GM10248 (cell line): ENCODE measurements at places on chromosomes 3 and 15.

- DNase-seq: no peak
Observed at GRCh38 chr3:186097663-186098451, 11.0 kb downstream of the ETV5 start.

DNA sequence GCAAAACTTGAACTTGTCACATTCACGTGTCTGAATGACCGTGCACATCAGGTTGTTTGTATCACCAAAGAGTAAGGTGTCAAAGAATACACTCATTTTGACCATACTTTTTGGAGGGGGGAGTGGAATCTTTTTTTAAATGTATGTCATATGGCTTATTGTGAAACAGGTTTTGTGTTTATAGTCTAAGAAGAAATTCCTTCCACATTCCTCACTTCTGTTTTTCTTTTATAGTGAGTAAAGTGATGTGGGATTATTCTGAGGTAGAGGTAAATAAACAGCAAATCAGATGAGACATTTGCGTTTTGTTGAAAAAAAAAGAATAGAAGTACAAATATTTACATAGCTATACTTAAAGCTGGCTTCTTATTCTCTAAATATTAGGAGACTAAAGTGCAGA is 33.0 kb downstream of the SRP14 start:
- DNase-seq: no peak

- DNase-seq: no peak
Observed at GRCh38 chr3:62587579-62588031, 214.3 kb upstream of the FEZF2 start.

- no peak for DNase-seq
Observed at GRCh38 chr3:81503026-81503425, 258.4 kb downstream of the GBE1 start.

DNA sequence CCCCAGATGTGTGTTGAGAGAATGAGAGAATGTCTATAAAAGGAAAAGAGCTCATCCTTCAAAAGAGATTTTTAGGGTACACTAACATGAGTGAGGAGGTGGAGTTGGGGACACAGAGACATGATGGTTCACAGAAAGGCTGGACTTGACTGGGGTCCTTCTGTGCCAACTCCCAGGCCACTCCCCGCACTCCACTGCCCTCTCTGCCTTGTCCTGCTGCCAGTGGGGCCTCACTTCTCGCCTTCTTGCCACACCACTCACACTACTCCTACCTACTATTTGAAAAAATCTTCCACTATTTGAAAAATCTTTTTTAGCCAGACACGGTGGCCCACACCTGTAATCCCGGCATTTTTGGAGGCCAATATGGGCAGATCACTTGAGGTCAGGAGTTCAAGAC is 298.1 kb downstream of the EPHB1 start:
- no peak for DNase-seq

DNA sequence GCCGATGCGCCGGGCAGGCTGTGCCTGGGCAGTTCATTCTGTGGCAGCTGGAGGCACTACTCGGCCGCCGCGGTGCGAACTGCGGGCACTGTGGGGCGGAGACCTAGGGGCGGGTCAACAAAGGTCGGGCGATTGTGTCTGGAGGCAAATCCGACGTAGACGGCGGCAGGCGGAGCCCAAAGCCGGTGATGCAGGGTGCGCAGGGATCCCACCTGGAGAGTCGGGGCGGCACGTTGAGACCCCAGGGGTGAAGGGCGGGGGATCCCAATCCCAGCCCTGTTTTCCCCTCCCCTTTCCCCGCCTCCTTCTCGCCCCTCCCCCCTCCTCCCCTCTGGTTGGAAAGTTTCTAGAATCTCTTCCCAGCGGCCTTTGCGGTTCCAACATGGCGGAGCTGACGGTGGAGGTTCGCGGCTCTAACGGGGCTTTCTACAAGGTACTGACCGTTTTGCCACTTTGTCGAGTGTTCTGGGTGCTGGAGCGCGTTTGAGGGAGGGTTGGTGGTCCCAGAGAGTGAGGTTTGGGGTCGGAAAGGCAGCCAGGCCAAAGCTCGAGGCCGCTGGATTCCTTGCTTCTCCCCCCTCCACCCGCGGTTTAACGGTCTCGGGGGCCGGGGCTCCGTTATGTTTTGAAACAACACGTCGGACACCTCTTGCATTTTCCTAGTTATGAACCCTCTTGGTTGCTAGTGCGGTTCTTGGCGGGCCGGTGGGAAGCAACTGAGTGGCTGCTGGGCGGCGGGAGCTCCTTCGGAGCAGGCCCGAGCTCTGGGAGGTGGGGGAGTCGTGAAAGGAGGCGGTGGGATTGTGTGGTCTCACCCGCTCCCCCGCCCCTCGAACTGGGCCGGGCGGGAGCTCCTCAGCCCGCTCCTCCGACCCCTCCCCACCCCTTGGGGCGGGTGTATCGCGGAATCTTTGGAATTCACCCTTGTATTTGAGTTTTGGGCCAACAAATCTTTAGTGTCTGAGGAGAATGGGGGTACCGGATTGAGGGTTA is at the start of gene FXR1:
Gene FXR1 (plus strand): TSS at position 367 of the 993 bp plus-strand sequence. CDS start 16 bp downstream, at position 383.
- DNase-seq: peak; percentile 87

DNA sequence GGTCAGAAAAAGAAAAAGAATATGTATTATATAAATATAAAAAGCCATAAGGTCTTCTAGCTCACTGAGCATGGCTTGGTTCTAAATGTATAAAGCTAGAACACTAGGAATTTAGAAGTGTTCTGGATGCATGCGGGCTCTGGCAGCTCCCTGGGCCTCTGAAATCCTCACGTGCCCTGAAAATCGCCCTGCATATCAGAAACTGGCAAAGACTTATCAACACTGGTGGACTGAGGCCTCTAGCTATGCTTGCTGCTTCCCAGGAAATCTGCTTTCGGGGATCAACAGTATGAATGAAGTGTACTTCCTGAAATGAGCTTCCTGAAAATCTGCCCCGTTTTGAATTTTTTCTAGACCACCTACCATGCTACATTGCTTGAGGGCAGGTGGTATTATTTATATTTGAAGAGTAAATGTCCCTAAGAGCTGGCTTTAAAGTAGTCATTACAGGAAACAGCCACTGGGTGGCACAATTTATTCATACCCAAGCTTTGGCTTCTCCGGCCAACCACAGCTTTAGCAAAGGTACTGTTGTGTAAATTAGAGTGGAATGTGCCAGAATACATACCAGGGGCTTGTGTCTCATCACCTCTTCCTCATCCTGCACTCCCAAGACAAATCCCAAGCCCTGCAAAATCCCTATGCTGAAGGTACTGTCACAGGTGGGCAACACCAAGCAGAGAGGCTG is 17.7 kb downstream of the CRTAP start:
- peak; percentile 76 for DNase-seq

GRCh38 chr3:190595179-190595795 is 81.4 kb downstream of the IL1RAP start:
- DNase-seq: no peak

- no peak for DNase-seq
Observed at GRCh38 chr15:58285921-58286278, 145.9 kb upstream of the LIPC start.

DNA sequence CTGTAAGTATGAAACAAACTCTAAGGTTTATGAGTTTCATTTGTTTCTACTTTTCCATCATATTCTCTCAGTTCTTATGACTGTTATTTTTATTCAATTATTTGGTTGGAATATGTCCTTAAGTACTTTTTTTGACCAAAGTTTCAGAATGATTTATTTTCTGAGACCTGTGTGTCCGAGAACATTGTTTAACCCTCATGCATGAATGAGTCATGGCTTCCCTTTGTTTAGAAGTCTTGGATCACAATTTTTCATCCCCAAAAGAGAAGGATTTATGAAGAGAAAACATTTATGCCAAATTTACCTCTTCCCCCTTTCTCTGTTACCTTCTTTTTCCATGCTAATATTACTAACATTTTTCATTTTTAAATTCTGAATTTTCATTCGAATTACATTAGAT is 518.0 kb upstream of the NR2F2 start:
- no peak for DNase-seq

DNA sequence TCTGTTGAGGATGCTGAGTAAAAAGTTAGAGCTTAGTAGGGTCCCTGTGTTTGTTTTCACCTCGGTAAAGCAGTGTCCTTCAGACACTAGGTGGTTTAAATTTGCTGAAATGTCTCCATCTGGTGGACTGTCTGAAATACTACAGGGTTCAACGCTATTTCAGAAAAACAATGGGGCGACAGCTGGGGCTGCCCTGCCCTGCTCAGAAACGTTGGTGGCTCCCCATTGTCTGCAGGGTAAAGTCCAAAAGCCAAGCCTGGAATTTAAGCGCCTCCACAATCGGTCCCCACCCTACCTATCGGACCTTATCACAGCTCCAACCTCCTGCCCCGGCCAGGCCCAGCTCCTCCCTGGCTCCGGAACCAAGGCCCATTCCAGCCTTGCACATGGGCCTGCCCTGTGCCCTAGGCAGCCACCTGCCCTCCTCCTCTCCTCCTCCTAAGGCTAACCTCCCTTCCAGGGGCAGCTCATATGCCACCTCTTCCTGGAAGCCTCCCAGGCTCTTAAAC is 4.3 kb upstream of the TSEN2 start:
- peak; percentile 77 for DNase-seq

- DNase-seq: no peak
Observed at GRCh38 chr3:167033866-167034265, 346.2 kb downstream of the ZBBX start.

DNA sequence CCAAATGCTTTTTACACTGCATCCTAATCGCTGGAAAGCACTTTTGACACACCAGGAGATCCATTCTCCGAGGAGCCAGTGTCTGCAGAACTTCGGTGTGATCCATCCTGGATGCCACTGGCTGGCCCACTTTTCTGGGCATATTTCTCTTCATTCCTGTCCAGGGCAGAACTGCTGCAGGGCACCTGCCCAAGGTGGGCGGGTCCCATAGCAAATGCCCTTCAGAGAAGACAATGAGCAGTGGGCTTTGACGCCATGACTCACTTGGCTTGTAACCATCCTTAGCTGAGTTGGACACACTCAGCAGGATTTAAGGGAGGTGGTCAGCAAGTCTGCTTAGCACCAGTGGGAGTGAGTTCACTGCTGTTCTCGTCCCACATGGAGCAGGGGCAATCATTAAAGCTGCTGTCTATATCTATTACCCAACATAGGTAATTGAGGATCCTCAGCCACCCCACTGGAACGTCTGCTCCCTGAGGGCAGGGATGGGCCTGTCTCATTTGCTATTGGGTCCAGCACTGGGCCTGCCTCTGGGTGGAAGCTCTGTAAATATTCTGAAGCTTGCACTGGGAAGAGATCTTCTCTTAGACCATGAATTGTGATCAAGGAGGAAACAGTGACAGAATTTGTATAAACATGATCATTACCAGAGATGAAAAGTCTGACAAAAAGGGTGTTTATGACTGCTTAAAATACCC is 112.7 kb upstream of the IQSEC1 start:
- no peak for DNase-seq

DNA sequence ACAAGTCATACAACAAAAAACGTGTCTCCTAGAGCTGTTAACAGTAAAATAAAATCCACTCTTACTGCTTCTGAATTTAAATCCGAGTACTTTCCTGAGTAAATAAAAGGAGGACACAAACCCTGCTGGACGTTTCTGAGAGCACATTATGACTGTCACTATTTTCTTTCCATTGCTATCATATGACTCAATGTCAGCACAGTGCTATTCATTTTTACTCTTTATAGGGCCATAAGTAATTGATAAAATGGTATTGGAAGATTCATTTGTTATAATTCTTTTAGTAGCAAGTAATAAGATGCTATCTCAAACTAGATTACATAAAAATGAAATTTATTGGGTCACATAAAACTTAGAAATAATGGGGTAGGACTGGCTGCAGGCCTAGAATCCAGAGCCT is 68.6 kb downstream of the ALCAM start:
- DNase-seq: no peak

GRCh38 chr3:31142139-31142538 is 247.7 kb upstream of the GADL1 start:
- no peak for DNase-seq

DNA sequence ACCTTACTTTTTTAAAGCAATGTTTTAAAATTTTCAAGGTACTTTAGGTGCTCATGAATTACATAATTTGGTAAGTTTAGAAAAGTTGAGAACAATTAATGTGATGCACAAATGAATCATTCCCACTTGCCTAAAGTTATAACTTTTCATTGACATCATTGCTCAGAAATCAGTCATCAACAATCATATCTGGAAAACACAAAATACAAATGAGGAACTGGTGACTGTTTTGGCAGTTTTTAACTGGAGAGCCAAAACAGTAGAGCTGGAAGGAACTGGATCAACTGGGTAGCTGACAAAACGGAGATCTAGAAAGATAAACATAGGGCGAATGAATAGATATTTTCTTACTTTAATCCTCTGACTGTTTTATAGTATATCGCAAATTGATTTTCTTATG is 767.1 kb downstream of the IGSF11 start:
- no peak for DNase-seq

DNA sequence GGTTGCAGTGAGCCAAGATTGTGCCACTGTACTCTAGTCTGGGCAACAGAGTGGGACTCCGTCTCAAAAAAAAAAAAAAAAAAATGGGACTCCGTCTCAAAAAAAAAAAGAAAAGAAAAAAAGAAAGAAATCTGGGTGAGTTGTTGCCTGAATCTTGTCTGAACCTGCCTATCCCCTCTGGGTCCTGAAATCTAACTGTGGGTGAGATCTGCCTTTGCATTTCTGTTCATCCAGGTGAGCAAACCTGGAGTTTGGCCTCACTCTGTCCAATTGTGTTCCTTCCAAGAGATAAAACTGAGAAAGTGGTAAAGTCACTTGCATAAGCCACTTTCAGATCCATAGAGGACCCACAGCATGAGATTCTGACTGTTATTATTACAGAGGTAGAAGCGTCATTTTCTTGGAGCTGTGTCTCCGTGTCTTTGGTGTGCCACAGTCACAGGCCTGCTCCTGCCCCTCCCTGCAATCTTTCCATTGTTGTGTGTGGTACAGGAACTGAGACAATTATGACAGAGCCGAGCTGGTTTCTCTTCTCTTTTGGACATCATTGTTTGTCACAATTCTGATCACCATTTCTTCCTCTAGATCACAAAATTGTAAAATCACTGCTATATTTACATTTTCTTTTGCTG is 235.9 kb downstream of the LPP start:
- peak; percentile 57 for DNase-seq

DNA sequence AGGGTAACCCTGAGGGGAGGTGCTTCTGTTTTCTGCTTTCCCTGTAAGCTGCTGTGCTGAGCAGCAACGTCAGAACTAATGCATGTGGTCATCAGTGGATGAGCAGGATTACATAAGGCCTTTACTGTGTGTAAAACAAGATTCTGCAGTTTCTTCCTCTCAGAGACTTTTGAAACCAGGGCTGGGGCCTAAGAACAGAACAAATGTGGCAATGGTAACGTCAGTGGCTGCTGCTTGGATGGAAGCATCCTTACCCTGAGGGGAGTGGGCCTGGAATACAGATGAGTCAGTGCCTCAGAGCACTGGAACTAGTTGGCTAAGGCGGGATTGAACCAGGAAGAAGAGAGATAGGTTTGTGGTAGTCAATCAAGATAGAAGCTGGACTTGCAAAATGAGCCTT is 180.2 kb upstream of the KCNH8 start:
- no peak for DNase-seq

GRCh38 chr15:51223771-51224229 is 114.6 kb downstream of the CYP19A1 start:
- no peak for DNase-seq

- DNase-seq: peak; percentile 65
Observed at GRCh38 chr15:59298225-59298853, 74.3 kb downstream of the MYO1E start.
